PC-9 (cell line): ENCODE measurements at places on chromosomes 3 and 15.

DNA sequence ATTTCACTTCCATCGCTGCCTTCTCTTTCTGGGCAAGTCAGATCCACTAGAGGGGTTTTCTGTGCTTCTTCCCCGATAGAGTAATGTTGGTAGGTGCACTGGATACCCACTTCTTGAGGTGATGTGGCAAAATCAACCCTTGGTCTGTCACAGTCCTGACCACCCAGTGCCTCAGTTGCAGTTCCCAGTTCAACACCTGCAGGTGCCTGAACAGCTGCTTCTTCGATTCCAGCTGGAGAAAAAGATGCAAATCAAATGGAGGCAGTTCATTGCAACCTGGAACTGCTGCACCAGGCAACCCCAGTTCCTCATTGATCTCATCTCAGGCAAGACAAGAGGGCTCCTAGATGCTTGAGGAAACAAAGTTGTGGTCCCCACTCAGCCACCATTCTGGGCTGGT is 186.6 kb downstream of the UBE2E2 start:
- no peak overlapping the region for H3K4me3 ChIP-seq
- no peaks in the 10 kb centered on the region for H3K27me3 ChIP-seq
- DNase-seq = no peak
- H3K4me1 ChIP-seq = no peaks in the 10 kb centered on the region
- H3K36me3 ChIP-seq = no peaks in the 10 kb centered on the region

GRCh38 chr3:70261283-70261682 is 51.2 kb downstream of the MDFIC2 start:
- no peaks in the 10 kb centered on the region for H3K4me1 ChIP-seq
- no peaks in the 10 kb centered on the region for H3K36me3 ChIP-seq
- no peak for DNase-seq
- H3K27ac ChIP-seq = no peak overlapping the region
- H3K27me3 ChIP-seq = no peaks in the 10 kb centered on the region

DNA sequence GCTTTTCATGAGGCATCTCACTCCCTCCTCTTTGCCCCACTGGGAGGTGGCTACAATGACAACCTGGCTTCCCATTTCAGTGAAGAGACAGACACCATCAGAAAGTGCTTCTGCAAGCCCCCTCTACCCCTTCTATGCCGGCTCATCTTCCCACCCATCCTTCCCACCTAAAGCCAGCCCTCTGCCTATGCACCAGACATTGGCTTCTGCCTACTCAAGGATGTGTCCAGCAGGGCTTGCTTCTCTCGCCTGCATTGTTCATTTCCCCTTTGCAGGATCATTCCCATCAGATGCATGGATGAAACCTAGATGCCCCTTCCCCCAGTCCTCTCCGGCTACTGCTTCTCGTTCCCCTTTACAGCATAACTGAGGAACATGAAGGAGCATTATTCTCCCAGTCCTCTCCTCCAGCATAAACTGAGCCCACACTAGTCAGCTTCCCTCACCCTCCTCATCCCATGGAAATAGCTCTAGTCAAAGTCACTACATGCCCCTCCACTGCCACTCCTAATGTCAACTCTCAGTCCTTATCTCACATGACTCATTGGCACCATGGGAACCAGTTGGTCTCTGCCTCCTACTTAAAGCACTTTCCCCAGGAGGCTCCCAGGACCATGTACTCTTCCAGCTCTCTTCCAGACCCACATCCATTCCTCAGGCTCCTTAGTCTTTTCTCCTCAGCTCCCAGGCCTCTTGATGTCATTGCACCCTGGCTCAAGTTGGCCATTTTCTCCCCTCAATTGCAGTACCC is 47.9 kb downstream of the TM2D3 start:
- DNase-seq = no peak
- H3K27ac ChIP-seq = no peak overlapping the region
- H3K27me3 ChIP-seq = no peaks in the 10 kb centered on the region
- H3K36me3 ChIP-seq = no peaks in the 10 kb centered on the region

DNA sequence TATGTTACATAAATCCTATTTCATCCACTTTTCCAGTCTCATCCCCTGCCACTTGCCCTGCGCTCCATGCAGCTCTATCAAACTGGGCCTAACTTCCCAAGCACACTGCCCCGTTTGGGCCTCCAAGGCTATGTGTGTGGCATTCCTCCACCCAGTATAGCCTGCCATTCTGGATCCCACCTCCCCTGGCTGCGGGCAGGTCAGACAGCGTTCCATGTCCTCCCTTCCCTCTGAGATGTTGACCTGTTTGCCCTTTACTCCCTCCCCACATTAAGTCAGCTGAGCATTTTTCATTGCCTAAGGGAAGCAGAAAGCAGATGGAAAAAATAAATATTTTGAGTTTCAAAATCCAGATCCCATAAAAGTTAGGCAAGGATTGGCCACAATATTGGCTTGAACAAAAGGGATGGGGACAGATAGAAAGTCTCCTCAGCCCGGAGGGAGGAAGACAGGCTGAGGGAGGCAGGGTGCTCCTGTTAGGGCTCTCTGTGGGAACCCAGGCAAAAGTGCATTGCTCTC is 73.3 kb downstream of the CYP19A1 start:
- peaks cover 21% of the 10 kb centered on the region; the same call in 1 of the 2 replicates for H3K27me3 ChIP-seq
- no peaks in the 10 kb centered on the region for H3K36me3 ChIP-seq
- H3K4me3 ChIP-seq = no peak overlapping the region
- H3K27ac ChIP-seq = no peak overlapping the region
- no peak for DNase-seq
- no peaks in the 10 kb centered on the region for H3K4me1 ChIP-seq

GRCh38 chr3:73409138-73409763 is 215.5 kb downstream of the PDZRN3 start:
- no peaks in the 10 kb centered on the region for H3K4me1 ChIP-seq
- DNase-seq = no peak
- H3K4me3 ChIP-seq = no peak overlapping the region
- no peak overlapping the region for H3K27ac ChIP-seq

DNA sequence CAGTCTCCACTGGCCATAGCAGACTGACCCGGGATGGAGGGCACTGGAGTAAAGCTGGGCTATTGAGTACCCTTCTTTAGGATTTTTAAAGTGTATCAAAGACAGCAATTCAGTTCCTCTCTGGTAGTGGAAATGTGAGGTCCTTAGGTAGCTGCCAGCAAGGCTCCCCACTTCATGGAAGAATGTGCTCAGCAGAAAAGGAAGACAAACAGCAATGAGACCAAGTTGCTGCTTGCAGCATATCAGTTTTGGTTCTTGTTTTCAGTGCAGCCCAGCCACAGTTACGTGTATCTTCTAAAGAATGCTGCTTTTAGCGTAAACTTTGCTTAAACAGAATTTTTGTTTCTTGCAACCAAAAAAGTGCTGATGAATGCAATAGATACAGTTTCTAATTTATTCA is 374.0 kb upstream of the CBLB start:
- no peak overlapping the region for H3K4me3 ChIP-seq
- no peaks in the 10 kb centered on the region for H3K27me3 ChIP-seq
- no peaks in the 10 kb centered on the region for H3K4me1 ChIP-seq
- H3K36me3 ChIP-seq = no peaks in the 10 kb centered on the region
- H3K27ac ChIP-seq = no peak overlapping the region
- DNase-seq = no peak

DNA sequence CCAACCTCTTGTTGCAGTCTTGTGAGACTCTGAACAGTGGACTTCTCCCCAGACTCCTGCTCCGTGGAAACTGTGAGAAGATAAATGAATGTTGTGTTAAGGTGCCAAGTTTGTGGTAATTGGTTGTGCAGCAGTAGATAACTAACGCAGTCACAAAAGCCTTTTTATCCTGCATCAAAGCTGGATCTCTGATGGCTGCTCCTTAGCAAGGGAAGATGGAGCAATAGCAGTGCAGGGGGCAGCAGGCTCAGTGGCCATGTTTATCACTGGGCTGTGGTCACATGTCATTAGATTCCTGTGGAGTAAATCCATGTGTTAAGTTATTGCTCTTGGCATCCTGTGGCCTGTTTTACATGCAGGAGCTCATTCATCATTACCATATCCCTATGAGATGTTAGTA is 13.5 kb downstream of the CMTM7 start:
- DNase-seq = no peak
- H3K27me3 ChIP-seq = no peaks in the 10 kb centered on the region
- no peaks in the 10 kb centered on the region for H3K36me3 ChIP-seq
- H3K27ac ChIP-seq = no peak overlapping the region
- no peak overlapping the region for H3K4me3 ChIP-seq
- peaks cover 21% of the 10 kb centered on the region for H3K4me1 ChIP-seq

DNA sequence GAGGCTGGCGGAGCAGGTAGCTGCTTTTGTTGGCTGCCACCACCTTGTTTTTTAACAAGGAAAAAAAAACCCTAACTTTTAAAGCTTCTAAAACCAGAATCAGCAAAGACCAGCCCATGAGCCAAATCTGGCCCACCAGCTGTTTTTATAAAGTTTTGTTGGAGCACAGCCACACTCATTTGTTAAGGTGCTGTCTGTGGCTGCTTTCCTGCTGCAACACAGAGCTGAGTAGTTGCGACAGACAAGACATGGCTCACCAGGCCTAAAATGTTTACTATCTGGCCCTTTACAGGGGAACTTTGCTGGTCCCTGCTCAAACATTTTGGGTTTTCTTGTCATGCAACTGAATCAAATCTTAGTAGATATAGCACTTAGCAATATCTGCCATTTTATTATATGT is 18.9 kb downstream of the EFCAB12 start:
- H3K27ac ChIP-seq = no peak overlapping the region
- no peak for DNase-seq
- H3K36me3 ChIP-seq = no peaks in the 10 kb centered on the region
- H3K4me1 ChIP-seq = peaks cover 24% of the 10 kb centered on the region

DNA sequence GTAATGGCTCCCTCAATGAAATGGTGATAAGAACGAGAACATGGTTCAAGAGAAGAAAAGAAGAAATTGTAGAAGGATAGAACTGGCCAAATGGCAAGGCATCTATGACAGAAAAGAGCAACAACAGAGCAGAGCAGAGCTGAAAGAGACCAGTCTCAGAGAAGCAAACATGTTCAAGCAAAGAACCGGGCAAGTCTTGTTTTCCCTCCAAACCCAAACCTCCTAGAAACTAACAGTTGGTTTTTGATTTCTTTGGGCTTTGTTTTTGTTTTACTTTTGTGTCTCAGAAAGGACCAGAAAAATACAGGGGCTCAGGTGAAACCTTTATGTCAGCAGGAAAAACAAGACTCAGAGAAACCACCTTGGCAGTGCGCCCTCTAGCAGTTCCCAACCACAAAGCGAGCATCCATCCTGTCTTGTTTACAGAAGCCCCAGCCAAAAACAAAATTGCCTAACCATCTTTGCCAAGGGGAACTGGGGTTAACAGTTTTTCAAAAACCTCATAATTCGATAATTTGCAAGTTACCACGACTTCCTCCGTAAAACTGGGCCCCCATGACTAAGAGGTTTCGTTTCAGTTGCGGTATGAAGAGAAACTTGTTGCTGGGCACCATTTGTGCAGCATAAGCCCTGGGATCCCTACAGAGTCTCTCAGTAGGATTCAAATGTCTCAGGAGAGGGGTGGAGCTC is 159.2 kb upstream of the SLC24A5 start:
- H3K36me3 ChIP-seq = no peaks in the 10 kb centered on the region
- no peak overlapping the region for H3K4me3 ChIP-seq
- no peak overlapping the region for H3K27ac ChIP-seq
- H3K4me1 ChIP-seq = no peaks in the 10 kb centered on the region
- H3K27me3 ChIP-seq = no peaks in the 10 kb centered on the region

GRCh38 chr3:45084820-45085816 is 59.0 kb downstream of the CLEC3B start:
- no peak overlapping the region for H3K4me3 ChIP-seq
- peaks cover 60% of the 10 kb centered on the region for H3K36me3 ChIP-seq
- H3K4me1 ChIP-seq = no peaks in the 10 kb centered on the region; the same call in 1 of the 2 replicates
- H3K27me3 ChIP-seq = no peaks in the 10 kb centered on the region

GRCh38 chr3:37603722-37604121 is 258.0 kb upstream of the CTDSPL start:
- no peak overlapping the region for H3K27ac ChIP-seq
- H3K4me1 ChIP-seq = peaks cover 10% of the 10 kb centered on the region; the same call in 1 of the 2 replicates
- H3K27me3 ChIP-seq = peaks cover 23% of the 10 kb centered on the region
- H3K4me3 ChIP-seq = no peak overlapping the region

GRCh38 chr3:156518726-156519125 is 36.2 kb downstream of the SSR3 start:
- H3K4me1 ChIP-seq = peaks cover 6% of the 10 kb centered on the region
- no peak overlapping the region for H3K4me3 ChIP-seq
- H3K27ac ChIP-seq = no peak overlapping the region
- H3K27me3 ChIP-seq = no peaks in the 10 kb centered on the region
- no peaks in the 10 kb centered on the region for H3K36me3 ChIP-seq

DNA sequence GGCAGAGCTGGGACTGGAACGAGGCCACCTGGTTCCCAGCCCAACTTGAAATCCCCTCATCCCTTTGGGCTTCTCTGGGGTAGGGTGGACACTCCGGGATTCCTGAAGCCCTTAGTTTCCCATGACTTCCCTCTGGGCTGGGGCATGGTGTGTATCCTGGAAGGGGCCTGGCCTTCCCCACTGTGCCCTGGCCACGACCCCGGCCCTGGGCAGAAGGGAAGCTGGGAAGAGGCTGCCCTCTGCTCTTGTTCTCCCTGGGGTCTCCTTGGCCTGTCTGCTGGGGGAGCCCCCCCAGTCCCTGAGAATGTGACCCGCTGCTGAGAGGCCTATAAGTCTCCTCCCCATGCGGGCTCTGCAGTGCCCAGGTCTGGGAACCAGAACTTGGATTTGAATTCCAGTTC is 104.9 kb downstream of the LINGO1 start:
- H3K27me3 ChIP-seq = no peaks in the 10 kb centered on the region
- no peaks in the 10 kb centered on the region for H3K36me3 ChIP-seq
- peaks cover 16% of the 10 kb centered on the region for H3K4me1 ChIP-seq
- H3K4me3 ChIP-seq = no peak overlapping the region

DNA sequence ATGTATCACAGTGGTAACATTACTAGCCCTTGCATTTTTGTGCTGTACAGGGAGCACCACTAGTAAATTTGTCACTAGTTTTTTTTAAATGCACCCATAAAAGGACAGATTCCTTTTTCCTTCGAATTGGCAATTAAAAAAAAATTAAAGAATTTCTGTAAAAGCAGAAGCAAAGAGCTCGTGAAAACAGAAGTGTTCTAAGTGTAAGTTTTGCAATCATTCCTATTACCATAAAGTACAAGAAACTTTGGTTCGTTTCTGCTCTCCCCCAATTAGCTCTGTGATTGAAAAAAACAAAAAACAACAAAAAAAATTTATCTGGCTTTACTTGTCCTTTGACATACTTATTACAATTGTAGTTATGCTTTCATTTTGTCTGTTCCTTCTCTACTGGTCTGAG is 5.3 kb downstream of the SERP1 start:
- no peak overlapping the region for H3K4me3 ChIP-seq
- peaks cover 20% of the 10 kb centered on the region for H3K36me3 ChIP-seq
- no peak overlapping the region for H3K27ac ChIP-seq
- H3K4me1 ChIP-seq = peaks cover 15% of the 10 kb centered on the region
- no peaks in the 10 kb centered on the region for H3K27me3 ChIP-seq

- peaks cover 64% of the 10 kb centered on the region for H3K36me3 ChIP-seq
- H3K27ac ChIP-seq = peak overlapping the region; percentile 99
- H3K4me3 ChIP-seq = peak overlapping the region; percentile 43
- DNase-seq = peak; percentile 100
Measured at GRCh38 chr3:183967693-183968092, 50.0 kb downstream of the ABCC5 start.
